ENCODE measurements at places on chromosomes 7 and 10. TPM values are rescaled to one million over a fixed set of nuclear protein-coding genes. Genes with fewer than 3 reads are reported as not detected.

- DNase-seq, result peak; percentile 46
Measured at GRCh38 chr7:37442268-37442667, 6.4 kb downstream of the ELMO1 start.

DNA sequence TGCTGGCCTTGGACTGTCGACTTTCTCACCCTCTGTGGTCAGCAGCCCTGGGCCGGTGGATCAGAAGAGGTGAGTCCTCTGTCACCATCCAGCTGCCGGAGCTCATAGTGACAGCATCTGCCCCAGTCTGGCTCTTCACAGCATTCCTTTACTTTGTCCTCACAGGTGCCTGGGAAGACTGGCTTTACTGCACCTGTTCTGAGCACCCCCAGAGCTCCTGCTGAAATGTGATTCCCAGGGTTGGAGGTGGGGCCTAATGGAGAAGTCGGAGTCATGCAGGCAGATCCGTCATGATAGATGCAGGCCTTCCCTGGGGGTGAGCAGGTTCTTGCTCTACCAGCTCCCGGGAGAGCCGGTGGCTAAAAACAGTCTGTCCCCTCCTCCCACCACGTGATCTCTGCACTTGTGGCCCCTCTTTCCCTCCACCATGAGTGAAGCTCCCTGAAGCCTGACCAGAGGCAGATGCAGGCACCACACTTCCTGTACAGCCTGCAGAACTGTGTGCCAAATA is 171.5 kb downstream of the ZMYND11 start:
- DNase-seq, result no peak

MYO1G gene
- total RNA-seq, result 0.11 TPM

DNA sequence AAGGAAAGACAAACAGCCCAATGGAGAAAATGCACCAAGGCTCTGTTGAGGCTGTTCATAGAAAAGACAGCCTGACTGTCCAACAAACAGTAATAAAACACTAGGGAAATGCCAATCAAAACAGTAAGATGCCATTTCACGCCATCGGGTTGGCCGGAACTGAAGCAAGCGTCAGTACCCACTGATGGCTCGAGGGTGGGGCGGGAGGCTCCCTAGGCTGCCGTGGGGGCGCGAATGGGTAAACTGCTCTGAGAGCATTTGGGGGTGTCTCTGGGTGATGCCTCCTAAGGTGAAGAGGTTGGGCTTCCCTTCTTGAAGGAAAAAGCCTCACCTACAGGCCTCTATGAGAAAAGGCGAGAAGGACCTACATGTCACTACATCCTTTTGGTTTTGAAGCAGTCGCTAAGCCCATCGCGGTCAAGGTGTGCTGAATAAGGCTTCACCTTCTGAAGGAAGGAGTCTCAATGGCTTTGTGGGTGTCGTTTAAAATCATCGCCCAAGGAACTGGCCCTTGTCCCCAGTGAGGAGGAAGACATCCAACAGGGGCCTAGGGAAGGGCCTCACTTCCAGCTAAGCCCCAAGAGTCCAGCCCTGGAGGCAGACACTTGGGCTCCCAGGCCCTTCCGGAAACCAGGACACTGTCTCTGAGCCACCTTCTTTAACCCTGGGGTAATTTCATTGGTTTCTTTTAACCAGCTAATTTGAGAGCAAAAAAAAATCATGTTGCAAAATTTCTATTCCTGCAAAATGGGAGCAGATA is 98.5 kb upstream of the PPP2R2D start:
- DNase-seq, result no peak

FOXI2 gene
- total RNA-seq, result not detected

- no peak for DNase-seq
Measured at GRCh38 chr7:23378996-23379395, 79.9 kb downstream of the MALSU1 start.

CTNNA3 gene
- total RNA-seq, result not detected

DNA sequence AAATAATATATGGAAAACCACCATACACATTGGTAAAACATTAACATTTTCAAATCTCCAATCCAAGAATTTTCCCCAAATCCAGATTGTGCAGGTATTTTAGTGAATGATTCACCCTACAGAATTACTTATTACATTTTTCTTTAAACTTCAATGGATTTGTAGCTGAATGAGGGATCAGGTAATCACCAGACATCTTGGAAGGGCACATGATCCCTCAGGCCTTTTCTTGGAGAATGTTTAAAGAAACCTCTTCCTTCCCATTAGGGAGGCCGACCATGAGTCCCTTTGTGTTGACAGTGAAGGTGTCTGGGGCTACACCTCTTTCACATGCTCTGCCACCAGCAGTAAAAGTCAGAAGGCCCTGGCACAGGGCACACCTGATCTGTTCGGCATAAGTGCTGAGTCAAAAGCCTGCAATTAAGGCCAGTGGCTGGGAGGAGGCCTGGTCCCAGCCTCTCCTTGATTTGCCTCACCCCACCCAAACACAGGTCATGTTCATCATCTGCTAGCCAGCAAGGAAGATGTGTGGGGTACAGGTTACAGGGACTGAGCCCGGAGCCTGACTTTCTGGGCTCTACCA is 207.7 kb downstream of the SNX10 start:
- DNase-seq, result no peak

DNA sequence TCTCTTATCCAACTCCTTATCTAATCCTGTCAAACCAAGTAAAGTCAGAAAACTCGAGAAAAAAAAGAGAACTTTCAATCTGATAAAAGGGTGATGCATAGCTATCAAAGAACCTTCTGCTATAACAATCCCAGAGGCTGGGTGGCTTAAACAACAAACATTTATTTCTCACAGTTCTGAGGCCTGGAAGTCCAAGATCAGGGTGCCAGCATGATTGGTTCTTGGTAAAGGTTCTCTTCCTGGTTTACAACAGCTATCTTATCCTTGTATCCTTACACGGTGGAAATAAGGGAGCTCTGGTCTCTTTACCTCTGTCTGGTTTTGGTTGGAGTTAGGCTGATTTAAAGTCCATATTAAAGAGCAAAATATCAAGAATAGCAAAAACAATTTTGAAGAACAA is 131.9 kb downstream of the PHTF2 start:
- no peak for DNase-seq

DNA sequence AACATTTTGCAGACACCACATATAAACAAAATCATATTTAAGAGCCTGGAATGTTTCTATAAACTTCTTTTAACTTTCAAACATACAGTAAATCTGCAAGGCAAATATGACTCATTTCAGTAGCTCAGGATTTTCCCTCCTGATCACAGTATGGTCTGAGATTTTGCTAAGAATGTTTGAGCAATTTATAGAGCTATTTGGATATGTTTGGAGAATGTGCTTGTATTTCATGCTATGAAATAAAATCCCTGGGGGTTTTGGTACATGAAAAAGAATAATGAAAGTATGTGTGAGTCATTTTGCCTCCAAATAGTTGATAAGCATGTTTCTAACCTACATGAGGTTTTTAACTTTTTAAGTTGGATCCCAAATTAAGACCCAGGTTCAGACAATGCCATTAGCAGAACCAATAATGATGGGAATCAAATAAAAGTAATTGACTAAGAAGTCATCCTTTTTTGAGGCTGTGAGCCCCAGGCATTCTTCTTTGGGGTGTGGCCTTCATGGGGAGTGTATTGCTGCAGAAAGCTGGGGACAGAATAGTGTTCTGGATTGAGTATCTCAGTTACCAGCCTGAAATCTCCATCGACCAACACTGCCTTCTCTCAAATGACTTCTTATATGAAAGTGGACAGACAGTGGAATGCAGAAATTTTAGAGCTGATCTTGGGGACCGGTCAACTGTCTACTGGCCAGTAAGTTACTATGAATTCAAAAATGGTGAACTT is 66.1 kb upstream of the AGBL3 start:
- DNase-seq, result no peak

PNLIPRP3 gene
- not detected for total RNA-seq

ACTR3C gene
- total RNA-seq, result 0.69 TPM

CABCOCO1 gene
- 0.51 TPM for total RNA-seq

HELLS gene
- 72.6 TPM for total RNA-seq

DNA sequence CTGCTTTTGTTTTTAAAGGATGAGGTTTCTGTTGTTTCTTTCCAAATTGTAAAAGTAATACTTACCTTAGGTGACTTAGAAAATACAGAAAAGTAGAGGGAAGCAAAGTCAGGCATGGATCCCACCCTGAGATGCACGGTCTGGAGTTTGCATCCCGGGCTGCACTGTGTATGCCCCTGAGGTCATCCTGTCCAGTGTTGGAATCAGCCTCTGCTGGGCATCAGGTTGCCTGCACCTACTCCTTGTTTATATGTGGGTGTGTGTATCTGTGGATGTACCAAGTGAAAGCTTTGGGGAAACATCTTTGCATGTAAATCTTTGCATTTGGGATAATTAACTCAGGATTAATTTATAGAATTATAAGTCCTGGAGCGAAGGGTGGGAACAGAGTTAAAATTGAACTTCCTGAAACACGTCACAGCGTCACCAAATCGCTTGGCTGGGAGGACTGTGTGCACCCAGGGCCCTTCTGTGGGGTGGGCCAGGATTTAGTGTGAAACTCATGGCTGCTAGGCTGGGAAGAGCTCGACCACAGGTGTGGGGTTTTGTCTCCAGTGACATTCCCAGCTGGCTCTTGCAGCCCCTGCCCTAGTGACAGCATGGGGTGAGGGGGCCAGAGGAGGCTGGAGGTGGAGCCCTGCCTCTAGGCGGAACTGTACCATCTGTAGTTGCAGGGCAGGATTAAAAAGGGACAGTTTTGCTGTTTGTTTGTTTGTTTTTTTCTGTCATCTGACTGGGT is 27.9 kb downstream of the GTF2IRD1 start:
- DNase-seq, result peak; percentile 12

- DNase-seq, result peak; percentile 61
Measured at GRCh38 chr10:67666416-67667034, 29.5 kb downstream of the CTNNA3 start.

GIMAP8 gene
- total RNA-seq, result 67.5 TPM

ZNF488 gene
- 0.38 TPM for total RNA-seq

DNA sequence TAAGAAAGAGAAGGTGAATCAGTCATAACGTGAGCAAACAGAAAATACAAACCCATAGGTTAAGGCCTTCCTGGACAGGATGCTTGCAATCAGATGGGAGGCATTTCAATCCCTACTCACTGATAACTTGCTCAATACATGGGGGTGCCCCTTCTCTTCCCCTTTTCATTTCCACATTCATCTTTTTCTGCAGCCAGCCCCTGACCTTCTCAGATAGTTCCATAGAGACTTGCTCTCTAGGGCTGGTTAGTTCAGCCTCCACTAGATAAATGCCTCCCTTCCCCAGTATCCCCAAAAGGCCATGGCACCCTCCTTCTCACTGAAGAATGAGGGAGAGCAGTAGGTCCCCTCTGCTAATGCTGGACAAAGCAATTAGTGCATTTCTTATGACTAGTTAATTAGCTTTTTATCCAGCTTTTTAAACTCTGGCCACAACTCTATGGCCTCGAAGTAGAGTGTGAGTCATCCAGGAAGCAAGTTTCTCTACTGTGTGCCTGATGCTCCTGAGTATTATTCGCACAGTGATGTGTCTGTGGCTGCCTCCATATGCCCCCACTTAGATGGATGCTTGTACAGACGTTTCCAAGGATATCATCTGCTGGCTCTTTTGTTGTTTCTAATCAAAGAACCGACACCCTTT is 12.7 kb downstream of the CHN2 start:
- DNase-seq, result peak; percentile 31

GRCh38 chr10:19178675-19179074 is 130.1 kb downstream of the MALRD1 start:
- no peak for DNase-seq

DNA sequence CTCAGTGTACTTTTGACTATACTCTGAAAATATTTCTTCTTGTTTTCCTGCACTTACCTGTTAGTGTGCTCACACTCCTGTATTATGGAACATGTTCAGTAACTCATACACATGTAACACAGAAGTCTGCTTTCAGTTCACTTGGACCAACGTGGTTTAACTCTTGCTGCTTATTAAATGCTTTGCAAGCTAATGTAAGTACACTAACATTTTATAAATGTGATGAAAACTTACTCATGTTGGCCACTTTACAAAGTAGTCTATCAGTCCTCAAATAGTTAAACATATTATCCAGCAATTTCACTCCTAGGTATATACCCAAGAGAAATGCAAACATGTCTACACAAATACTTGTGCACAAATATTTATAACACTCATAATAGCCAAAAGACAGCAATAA is 98.4 kb downstream of the UBE2H start:
- no peak for DNase-seq

- no peak for DNase-seq
Measured at GRCh38 chr7:157869793-157870192, 533.0 kb downstream of the DNAJB6 start.

TFR2 gene
- total RNA-seq, result 0.95 TPM

TMEM140 gene
- total RNA-seq, result 26.5 TPM

DNA sequence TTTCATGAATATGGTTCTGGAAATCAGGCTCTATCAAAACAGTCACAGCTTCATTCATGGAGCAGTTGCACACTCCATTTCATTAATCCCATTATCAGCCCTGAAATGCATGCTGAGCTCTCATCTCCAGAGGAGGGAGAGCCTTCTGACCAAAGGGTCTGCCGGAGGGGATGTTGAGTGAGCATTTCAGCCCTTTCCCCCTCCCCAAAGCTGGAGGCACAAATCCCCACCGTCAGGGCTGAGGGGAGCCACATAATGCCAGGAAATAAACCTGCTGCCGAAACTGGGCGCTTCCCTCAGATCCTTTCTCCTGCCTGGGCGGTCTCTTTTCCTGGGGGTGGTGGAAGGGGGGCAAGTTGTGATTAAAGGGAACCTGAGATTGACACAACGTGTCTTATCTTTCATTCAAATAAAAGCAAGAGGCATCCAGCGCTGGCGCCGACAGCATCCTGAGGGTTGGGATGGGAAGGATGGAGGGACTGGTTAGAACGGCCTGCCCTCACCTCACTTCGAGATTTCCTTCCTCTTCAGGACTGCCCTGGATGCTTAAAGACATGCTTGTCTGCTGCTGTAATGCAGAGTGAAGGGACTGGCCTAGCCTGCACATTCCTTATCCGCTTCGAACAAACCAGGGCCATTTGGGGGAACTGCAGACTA is 71.6 kb downstream of the TLL2 start:
- no peak for DNase-seq

GRCh38 chr10:71413581-71413980 is 16.9 kb downstream of the CDH23 start:
- DNase-seq, result no peak

FAM25G gene
- not detected for total RNA-seq

DNA sequence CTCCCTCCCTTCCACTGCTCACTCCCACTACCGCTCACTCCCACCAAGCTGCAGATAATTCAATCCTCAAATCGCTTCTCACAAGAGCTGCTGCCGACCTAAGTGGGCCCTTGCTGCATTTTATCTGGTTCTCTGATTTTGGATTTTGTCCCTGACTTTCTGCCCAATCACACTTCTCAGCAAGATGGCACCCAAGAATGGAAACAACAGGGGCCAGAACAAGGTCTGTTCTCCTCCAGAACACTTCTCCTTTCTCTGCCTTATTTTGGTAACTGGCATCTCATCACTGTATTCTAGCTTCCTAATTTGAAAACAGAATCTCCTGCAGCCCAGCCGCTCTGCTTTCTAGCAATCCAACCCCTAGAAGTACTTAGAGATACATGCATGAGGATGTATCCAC is 172.8 kb downstream of the GRID1 start:
- DNase-seq, result no peak

- DNase-seq, result peak; percentile 68
Measured at GRCh38 chr10:88848499-88848898, 3.1 kb downstream of the ANKRD22 start.

- DNase-seq, result no peak
Measured at GRCh38 chr10:66398669-66399068, 527.2 kb upstream of the LRRTM3 start.

- no peak for DNase-seq
Measured at GRCh38 chr10:86036544-86036831, 330.1 kb downstream of the GRID1 start.

- no peak for DNase-seq
Measured at GRCh38 chr10:73889014-73889413, 14.7 kb upstream of the CAMK2G start.

NDUFB2 gene
- total RNA-seq, result 197 TPM
